Spinal cord (tissue), 10 donors: ENCODE measurements at places on chromosomes 2 and 18. TPM values are rescaled to one million over a fixed set of nuclear protein-coding genes. Genes with fewer than 3 reads are reported as not detected.

The VWA3B gene
- total RNA-seq = 1.5 TPM

The OR6B2 gene
- not detected for total RNA-seq

The FBXO11 gene
- 170 TPM for total RNA-seq

The TNFAIP6 gene
- total RNA-seq = 15.9 TPM

DNA sequence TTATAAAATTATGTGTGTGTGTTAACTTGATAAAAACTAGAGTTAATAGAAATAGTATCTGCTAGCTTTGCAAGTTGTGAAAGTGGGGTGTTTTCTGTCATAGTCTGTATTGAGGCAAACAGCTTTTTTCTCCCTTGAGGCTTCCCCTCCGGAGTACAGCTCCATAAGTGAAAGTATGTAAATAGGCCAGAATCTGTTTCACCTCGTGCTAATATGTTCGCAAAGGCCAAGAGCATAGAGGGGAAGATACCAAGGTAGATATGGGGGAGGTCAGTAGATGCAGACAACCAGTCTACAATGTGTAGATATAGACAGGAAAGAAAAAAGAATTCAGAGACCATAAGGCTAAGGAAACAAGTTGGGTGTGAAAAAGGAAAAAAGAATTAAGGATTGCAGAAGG is 72.9 kb downstream of the PTRHD1 start:
- no peak overlapping the region for H3K27ac ChIP-seq
- no peaks in the 10 kb centered on the region for H3K27me3 ChIP-seq
- peaks cover 4% of the 10 kb centered on the region for H3K4me1 ChIP-seq
- no peak overlapping the region for H3K4me3 ChIP-seq
- peaks cover 9% of the 10 kb centered on the region for H3K36me3 ChIP-seq

- DNase-seq = no peak
- H3K27ac ChIP-seq = no peak overlapping the region
- H3K27me3 ChIP-seq = no peaks in the 10 kb centered on the region
- no peaks in the 10 kb centered on the region for H3K4me1 ChIP-seq
- H3K36me3 ChIP-seq = no peaks in the 10 kb centered on the region
Observed at GRCh38 chr2:69694894-69695849, 46.8 kb upstream of the ANXA4 start.

- DNase-seq = peak; percentile 77
- no peak overlapping the region for H3K27ac ChIP-seq
- peaks cover 43% of the 10 kb centered on the region for H3K4me1 ChIP-seq
- peaks cover 8% of the 10 kb centered on the region for H3K36me3 ChIP-seq
- no peak overlapping the region for H3K4me3 ChIP-seq
Observed at GRCh38 chr2:98461498-98462049, 16.9 kb downstream of the INPP4A start.

DNA sequence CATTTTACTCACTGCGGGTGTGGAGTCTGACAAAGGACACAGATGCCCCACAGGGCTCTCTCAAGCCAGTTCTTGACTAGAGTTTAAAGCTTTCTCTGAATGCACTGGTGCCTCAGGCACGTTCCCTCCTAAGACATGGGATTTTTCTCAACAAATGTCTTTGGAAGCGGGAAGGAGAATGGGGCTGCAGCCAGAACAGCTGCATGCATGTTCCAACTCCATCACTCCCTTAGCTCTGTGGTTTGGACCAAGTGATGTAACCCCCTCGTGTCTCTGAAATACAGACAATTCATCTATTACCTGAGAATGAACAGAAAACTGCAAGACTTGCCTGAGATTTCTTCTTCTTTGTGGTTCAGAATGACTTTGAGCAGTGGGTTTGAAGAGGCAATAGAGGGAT is 141.7 kb upstream of the SERPINE2 start:
- H3K27ac ChIP-seq = no peak overlapping the region
- no peak for DNase-seq
- H3K4me1 ChIP-seq = peaks cover 3% of the 10 kb centered on the region
- no peaks in the 10 kb centered on the region for H3K27me3 ChIP-seq
- H3K36me3 ChIP-seq = no peaks in the 10 kb centered on the region

- H3K27me3 ChIP-seq = no peaks in the 10 kb centered on the region
- no peaks in the 10 kb centered on the region for H3K4me1 ChIP-seq
- no peak for DNase-seq
- no peak overlapping the region for H3K4me3 ChIP-seq
- H3K27ac ChIP-seq = no peak overlapping the region
Observed at GRCh38 chr18:23204589-23205235, 69.4 kb downstream of the CABLES1 start.

DNA sequence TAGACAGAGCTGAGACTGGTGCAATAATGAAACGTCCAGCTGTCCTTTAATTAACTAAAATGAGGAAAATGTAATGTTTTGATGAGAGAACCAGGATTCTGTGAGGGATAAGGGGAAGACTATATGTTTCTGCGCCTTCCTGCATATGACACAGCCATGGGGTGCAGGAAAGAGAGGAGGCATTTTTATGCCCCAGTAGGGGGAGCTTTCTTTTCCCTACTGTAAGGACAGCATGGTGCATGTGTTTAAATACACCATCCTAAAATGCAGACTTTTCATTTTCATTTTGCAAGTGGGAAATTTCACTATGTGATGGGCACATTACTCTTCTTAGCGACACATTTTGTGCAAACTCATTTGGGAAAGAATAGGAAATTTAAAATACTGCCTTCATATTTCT is 446.1 kb downstream of the ARHGAP15 start:
- no peak overlapping the region for H3K27ac ChIP-seq
- no peak overlapping the region for H3K4me3 ChIP-seq
- H3K36me3 ChIP-seq = no peaks in the 10 kb centered on the region
- H3K27me3 ChIP-seq = no peaks in the 10 kb centered on the region
- no peak for DNase-seq

- H3K27me3 ChIP-seq = no peaks in the 10 kb centered on the region
- peak; percentile 8 for DNase-seq
- no peaks in the 10 kb centered on the region for H3K36me3 ChIP-seq
- H3K27ac ChIP-seq = peak overlapping the region; percentile 17
Observed at GRCh38 chr2:12597610-12598009, 119.1 kb upstream of the TRIB2 start.

GRCh38 chr18:29780816-29781215 is 1261.7 kb downstream of the DSC3 start:
- no peak overlapping the region for H3K27ac ChIP-seq
- no peaks in the 10 kb centered on the region for H3K36me3 ChIP-seq
- no peak overlapping the region for H3K4me3 ChIP-seq
- no peak for DNase-seq

DNA sequence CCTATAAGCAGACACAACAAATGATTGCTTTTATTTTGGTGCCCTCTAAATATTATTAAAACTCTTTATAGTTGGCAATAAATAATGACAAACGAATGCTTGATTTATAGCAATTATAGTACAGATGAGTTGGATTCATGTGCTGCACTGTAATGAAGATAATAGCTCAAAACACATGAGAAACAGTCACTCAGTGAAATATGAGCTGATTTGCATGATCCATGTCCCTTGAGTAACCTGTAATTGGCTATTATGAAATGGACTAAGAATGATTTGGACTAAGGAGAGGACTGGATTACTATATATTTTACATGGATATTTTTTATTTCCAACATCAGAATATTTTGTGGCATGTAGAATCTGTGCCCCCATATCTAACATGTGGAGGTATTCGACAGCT is 365.6 kb upstream of the UBE2E3 start:
- no peaks in the 10 kb centered on the region for H3K36me3 ChIP-seq
- no peaks in the 10 kb centered on the region for H3K4me1 ChIP-seq
- H3K4me3 ChIP-seq = no peak overlapping the region
- H3K27me3 ChIP-seq = no peaks in the 10 kb centered on the region
- H3K27ac ChIP-seq = no peak overlapping the region

- no peak for DNase-seq
- no peak overlapping the region for H3K4me3 ChIP-seq
- H3K4me1 ChIP-seq = peaks cover 18% of the 10 kb centered on the region
- H3K27me3 ChIP-seq = no peaks in the 10 kb centered on the region
- no peaks in the 10 kb centered on the region for H3K36me3 ChIP-seq
Observed at GRCh38 chr2:45816272-45816671, 164.8 kb downstream of the PRKCE start.

DNA sequence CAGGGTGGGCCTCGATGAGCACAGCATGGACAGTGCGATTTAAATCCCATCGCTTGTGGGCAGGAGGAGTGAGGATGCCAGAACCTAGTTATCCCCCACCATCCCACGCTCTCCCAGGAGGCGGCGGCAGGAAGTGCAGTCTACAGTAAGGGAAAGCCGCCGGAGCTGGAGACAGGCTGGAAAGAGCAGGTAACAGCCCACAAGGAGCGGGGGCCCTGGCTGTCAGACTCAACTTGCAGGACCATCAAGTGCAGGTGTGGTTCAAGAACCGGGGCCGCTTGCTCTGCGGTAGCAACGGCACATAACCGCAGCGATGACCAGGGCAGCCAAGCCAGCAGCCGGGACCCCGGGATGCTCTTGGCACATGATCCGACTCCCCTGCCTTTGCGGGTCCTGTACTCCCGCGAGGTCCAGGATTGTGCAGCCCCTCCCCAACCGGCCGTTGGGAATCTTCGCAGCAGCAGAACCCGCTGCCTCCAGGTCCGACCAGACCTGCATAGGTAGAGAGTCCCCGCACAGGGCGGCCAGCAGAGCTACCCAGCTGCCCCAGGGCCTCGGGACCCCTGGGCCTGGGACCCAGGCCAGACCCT is 82.1 kb downstream of the BIN1 start:
- H3K36me3 ChIP-seq = no peaks in the 10 kb centered on the region
- no peaks in the 10 kb centered on the region for H3K27me3 ChIP-seq
- H3K27ac ChIP-seq = peak overlapping the region; percentile 76
- peak overlapping the region; percentile 77 for H3K4me3 ChIP-seq
- H3K4me1 ChIP-seq = peaks cover 17% of the 10 kb centered on the region
- DNase-seq = peak; percentile 32

DNA sequence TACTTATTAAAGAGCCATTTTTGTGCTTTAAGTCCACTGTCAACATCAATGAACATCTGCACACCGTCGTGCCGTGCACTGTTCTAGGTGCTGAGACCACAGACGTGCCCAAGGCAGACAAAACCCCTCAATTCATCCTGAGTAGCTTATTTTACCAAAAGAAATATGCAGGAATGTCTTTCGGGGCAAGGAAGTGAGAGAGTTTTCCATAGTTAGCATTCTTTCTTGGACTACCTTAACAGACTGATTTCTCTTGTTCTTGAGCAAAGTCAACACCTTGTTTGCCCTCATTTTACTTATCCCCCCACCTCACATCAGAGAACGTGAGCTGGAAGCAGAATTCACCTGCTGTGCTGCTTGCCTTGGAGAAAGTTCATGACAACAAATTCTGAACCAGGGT is 69.3 kb downstream of the GATA6 start:
- no peaks in the 10 kb centered on the region for H3K36me3 ChIP-seq
- H3K27ac ChIP-seq = no peak overlapping the region
- no peaks in the 10 kb centered on the region for H3K4me1 ChIP-seq

DNA sequence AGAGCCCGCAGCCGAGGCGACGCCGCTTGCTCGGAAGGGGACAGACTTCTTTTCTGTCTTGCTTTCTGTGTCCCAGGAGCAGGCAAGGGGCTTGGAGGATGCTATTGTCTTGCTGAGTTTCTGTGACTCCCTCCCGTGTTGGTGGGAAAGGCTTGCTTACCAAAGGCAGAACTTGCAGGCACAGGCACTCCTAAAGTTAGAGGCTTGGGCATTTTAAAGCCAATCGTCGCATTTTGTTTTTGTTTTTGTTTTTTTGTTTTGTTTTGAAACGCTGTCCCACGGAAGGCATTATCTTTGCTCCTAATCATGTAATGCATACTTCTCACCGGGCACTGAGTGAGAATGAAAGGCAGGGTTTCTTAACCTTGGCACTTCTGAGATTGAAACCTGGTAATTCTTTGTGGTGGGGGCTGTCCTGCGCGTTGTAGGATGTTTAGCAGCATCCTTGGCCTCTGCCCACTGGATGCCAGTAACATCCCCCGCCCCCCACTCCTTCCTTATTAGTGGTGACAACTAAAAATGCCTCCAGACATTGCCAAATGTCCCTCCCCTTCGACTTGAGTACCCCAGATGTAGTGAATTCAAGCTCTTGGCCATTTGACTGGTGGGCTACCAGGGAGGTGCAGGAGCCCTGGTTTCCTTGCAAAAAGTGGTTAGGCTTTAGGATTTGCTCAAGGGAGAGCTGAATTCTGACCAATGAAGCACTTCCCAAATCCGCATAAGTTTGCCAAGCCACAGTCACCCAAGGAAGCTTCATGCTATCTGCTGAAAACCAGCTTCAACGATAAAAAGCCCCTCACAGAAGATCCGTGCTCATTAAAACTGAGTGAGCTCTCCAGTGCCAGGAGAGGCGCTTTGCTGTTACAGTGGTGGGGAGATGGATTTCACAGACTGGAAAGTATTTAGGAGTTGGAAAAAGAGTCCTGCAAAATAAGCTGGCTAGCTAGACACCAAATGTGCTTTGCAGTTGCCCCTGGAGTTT is 1.2 kb downstream of the ANTXR1 start:
- DNase-seq = peak; percentile 39
- no peaks in the 10 kb centered on the region for H3K36me3 ChIP-seq
- peak overlapping the region; percentile 93 for H3K4me3 ChIP-seq
- peak overlapping the region; percentile 89 for H3K27ac ChIP-seq
